ENCODE measurements at places on chromosomes 5 and 9.

DNA sequence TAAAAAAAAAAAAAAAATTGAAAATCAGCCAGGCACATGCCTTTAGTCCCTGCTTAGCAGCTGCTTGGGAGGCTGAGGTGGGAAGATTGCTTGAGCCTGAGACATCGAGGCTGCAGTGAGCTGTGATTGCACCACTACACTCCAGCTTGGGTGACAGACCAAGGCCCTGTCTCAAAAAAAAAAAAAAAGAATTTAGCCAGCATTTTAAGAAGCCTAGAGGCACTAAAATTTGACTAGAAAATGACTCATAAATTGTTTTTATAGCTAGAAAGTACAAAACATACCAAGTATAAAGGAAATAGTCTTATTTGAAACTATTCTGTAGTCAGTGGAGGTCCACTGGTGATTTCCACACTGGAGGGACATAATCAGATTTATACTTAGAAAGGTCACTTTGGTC lies 17.5 kb downstream of the LRRC70 start:
- no peak for DNase-seq

DNA sequence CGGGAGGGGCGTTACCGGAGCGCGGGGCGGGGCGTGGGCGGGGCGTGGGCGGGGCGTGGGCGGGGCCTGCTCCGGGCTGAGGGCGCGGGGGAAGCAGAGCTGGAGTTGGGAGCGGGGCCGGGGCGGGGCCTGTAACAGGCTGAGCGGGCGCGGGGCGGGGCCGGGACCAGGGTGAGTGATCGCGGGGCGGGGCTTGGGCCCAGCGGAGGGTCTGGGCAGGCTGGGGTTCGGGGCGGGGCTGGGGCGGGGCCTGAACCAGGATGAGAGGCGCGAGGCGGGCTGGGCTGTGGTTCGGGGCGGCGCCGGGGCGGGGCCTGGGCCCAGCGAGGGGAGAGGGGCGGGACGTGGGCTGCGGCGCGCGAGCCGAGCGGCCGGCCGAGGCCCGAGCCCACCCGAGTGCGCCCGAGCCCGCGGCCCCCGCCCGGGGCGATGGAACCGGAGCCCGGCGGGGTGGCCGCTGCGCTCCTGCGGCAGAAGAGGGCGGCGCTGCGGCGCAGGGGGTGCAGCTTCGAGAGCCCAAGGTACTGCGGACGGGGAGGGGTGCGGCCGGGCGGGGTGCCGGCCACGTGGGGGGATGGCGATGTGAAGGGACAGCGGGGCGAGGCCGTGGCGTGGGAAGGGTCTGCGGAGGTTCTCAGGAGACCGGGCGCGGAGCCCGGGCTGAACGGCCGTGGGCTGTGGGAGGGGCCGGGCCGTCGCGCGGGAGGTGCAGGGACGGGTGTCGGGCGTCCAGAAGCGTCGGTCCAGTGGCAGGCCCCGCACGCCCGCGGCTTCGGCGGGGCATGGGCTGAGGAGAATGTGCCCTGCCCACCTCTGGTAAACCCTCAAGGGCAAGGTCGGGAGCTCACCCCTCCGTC lies 39.5 kb upstream of the GARNL3 start:
- DNase-seq: peak; percentile 90

GRCh38 chr5:140883373-140883772 lies 1.4 kb downstream of the PCDHA13 start:
- no peak for DNase-seq

GRCh38 chr9:72980600-72981265 lies 27.9 kb upstream of the ALDH1A1 start:
- DNase-seq: no peak

GRCh38 chr5:122421374-122422079 lies 109.5 kb downstream of the SNCAIP start:
- DNase-seq: no peak

DNA sequence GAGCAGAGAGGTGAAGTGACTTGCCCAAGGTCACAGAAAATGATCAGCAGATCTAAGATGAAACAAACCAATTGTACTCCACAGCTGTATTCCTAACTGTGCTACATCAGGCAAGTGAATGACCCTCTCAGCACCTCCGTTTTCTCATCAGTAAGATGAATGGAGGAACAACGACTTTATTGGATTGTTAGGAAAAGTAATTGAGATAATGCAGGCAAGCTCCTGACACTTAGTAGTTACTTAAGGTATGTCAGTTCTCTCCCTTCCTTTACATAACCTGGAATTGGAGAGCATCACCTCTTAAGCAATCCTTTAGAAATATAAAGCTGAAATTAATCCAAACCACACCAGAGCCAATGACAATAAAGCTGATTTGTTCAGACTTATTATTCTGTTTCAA lies 451.2 kb upstream of the CD180 start:
- no peak for DNase-seq

DNA sequence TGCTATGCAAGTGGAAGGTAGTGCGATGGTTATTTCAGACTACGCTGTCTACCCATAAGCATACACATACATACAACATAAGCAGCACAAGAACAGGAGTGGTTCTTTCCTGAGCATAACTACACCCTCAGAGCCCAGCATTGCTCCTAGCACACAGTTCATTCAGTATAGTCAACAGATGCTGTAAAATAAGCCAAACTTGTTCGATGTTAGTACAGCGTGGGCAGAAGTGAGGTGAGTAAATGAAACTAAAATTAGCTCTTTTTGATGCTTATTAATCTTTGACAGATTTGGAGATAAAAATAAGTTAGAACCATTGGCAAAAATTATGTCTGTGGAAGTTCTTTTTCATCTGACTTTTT lies 47.8 kb downstream of the S1PR3 start:
- DNase-seq: no peak

- no peak for DNase-seq
These were observed 190.9 kb downstream of the GADD45G start for GRCh38 chr9:89795538-89796195.

DNA sequence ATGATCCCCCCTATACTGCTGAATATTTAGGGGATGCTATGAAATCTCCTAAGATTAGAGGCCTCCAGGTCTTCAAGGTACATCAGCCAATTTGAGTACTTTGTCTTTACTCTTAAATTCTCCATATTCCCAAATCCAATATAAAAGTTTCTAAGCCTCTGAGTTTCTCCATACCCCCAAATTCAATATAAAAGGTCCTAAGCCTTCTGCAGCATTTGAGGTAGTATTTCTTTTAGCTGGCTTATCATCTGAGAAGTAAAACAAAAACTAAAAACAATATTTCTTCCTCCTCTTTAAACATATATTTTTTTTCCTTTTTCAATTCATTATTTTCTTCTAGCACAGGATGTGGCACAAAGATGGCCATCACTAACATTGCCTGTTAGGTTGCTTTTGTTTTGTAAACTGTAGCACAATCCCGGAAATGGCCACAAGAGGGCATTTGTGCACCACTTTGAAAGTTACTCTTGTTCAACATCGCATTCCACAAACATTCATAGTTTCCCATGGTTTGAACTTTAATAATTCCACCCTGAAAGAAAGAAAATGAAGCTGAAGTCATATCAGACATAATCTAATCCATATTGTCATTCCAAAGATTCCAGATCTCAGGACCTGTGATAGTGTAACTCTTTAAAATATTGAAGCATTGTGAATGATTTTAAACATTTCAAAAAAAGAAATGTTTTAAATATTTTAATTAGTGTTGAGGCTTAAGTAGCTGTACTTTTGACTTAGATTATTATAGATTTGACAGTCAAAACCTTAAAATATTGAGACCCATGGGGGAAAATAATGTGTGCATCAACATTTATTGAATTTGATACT lies 21.0 kb upstream of the SCGB3A2 start:
- peak; percentile 8 for DNase-seq

DNA sequence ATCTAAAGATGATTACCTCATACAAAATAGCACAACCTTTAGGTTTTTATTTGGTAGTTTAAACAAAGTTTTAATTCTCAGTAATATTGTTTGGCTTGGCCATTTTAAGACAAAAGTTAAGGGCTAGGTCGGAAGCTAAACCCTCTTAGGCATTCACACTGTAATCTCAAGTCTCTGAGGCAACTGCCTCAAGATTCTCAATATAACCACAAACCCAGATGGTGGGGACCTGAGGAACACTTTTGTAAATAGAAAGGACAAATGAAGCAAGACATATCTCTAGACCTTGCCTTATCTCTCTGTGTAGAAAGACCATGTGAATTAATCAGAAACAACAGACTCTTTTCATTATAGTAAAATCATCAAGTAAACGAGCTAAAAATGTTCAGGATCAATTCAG lies 500.2 kb upstream of the CDH6 start:
- DNase-seq: no peak

DNA sequence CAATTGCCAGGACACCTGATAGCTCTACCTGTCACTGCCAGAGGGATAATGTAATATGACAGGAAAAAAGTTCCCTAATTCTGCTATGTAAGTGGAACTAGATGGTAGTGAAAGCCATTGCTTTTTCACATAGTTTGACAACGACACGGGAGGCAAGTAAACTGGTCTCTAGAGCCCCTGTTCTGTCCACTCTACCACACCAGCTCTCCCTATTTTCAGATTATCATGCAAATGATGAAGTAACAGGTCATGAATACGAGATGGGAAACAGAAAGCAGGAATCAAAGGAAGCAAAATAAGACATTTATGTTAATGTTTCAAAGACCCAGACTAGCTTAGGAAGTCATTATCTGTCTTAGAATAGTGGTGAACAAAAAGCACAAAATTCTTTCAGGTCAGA lies 56.2 kb downstream of the TAF11L14 start:
- DNase-seq: no peak

DNA sequence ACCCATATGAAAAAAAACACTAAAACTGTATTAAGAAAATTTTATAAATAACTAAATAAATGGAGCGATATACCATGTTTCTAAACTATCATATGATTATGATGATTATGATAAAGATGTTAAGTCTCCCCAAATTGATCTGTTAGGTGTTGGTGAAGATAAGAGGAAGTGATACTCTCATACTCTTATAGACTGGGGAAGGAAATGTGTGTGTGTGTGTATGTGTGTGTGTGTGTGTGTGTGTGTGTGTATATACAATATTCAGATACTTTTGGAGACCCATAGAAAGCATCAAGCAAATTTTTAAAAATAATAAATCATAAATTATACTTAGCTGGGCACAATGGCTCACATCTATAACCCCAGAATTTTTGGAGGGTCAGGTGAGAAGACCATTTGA lies 62.9 kb downstream of the TMEM232 start:
- DNase-seq: no peak

DNA sequence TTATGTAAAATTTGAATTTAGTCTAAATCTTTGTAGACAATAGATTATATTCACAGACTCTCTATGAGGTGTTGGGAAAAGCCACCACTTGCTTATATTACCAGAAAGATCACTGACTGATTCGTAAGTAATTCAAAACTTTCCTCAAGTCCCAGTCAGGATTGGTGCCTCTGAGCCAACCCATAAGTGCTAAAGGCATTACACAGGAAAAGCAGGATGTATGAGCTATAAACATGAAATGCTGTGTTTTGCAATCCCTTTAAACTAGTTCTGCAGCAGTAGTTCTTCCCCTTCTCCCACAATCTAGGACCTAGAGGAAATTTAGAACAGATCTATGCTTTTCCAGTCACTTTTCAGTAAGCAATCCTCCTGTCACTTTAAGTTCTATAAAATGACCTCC lies 48.0 kb downstream of the SHLD3 start:
- DNase-seq: no peak

- DNase-seq: no peak
These were observed 946.0 kb downstream of the NR2F1-AS1 start for GRCh38 chr5:92635001-92635461.

DNA sequence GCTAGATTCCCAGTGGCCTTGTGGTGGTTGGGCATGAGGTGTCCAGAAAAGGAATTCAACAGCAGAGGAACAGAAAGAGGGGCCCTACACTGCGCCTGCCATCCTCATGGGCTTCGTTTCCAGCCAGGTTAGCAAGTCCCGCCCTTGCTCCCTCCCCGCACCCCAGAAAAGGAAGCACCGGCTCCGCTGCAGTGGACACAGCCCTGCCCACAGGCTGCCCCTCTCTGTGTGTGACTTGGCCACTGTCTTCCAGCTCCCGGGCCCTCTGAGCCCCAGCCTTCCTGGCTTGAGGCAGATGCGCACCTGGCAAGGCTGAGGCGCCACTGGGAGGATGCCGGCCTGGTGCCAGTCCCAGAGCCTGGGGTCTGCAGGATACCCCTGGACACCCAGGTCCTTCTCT lies 305.0 kb upstream of the IRX4 start:
- no peak for DNase-seq

GRCh38 chr9:137435381-137435891 lies 5.7 kb downstream of the ENTPD8 start:
- DNase-seq: no peak

GRCh38 chr9:137049544-137050449 lies 3.8 kb upstream of the NPDC1 start:
- no peak for DNase-seq

DNA sequence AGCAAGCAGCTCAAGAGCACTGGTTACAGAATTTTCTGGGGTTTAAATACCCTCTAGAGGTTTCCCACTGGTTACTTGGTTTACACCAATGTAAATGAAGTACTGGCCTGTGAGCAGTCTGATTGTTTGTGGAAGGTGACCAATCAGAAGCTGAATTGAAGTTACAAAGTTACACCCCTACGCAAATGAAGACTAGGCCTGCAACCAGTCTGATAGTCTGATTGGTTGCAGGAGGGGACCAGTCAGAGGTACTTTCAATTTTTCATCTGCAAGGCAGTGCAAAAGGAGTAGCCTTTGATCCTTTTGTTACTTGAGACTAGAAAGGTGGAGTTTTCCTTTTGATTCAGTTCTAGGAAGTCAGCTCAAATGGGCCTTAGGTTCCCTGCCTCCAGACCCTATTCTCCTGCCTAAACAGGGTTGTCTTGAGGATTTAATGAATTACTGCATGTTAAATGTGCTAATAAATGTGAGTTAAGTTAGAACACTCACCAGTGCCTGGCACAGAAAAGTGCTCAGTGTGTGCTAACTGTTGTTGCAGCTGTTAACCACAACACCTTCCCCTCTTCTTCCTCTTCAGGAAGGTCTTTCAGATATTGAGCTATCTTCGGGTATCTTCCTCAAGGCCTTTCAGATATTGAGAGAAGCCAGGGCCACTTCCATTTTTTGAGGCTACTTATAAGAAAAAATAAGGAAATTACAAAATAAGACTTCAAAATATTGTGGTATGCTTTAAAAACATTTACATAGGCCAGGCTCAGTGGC lies 32.1 kb upstream of the CLINT1 start:
- DNase-seq: no peak

DNA sequence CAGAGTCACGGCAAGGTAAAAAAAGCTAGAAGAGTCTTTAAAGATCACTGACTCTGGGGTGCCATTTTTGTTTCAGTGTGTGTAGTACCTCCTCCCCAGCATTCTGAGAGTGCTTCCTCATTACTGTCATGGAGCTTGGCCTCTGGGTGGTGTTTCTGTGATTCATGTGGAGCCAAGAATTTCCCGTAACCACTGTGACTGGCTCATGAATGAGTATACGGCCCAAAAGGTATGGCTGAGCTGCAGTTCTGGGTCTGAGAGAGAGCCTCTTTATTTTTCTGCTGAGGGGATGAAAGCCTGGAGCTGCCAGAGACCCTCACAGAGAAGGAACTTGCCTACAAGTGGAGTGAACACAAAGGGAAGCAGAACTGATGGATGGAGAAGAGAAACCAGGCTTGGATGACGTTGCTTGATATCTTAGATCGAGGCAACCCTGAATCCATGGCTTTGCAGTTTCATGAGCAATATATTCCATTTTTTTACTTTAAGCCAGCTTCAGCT lies 85.6 kb downstream of the PTTG1 start:
- no peak for DNase-seq
